ENCODE measurements at places on chromosomes 3 and 15.

DNA sequence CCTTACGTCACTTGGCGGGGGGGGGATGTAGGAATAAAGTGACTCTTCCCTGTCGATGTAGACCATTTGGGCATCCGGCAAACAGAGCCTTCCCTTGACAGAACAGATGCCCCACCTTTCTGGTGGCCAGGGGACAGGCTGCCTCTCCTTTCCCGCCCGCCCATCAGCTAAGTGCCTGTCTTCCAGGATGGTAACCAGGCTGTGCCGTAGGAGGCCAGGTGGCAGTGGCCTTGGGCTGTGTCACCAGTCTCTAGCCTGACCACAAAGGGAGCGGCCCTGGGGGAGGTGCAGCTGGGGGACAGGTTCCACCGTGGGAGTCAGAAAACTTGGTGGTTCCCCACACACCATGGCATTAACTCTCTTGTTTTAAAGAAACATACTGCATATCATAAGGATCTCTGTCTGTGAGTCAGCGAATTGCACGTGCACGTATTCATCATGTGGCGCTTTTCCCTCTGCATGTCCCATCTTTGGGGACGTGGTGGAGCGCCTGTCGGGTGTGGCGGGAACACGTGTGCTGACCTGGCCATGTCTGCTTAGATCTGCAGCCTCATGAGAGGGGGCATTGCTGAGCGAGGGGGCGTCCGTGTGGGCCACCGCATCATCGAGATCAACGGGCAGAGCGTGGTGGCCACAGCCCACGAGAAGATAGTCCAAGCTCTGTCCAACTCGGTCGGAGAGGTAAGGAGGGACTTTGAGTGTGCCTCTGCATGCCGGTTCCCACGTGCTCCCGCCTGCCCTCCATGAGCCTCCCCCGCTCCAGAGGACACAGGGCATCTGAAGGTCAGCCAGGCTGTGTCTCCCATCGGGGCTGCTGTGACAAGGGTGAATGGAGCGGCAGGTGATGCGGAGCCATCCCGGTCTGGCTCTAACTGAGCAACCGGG, 156.0 kb downstream of the NSMCE3 start:
- DNase-seq, result no peak

DNA sequence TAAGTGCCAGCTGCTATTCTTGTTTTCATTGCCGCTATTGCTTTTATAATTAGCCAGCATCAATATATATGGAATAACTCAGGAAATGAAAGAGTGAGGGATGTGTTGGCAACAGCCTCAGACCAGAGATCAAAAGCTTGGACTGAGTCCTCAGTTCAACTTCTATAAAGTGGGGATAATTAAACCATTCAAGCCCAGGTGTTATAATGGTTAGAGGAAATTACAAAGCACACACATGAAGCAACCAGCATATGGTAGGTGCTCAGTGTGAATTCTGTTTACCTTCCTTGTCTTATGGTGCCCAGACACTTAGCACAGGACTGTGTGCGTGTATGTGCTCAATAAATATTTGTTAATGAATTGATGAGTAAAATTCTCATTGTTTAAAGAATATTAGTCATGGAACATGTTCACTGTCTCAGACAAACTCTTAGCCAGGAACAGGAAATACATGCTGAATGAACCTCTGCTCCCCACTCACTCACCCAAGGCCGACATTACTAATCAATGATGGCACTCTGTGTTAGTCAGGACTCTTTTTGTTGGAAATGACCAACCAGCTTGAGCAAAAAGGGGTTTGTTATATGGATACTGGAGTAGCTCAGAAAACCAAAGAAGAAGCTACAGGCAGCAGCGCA, 16.7 kb upstream of the CCDC174 start:
- no peak for DNase-seq

- peak; percentile 4 for DNase-seq
Measured at GRCh38 chr15:52278135-52278534, 17.5 kb downstream of the MYO5C start.

- DNase-seq, result peak; percentile 80
Measured at GRCh38 chr15:59741274-59741906, 52.3 kb upstream of the BNIP2 start.

GRCh38 chr15:99053380-99054024, 45.9 kb upstream of the PGPEP1L start:
- DNase-seq, result no peak
